ENCODE measurements at places on chromosomes 11 and 22.

GRCh38 chr22:49214976-49215375 is 612.7 kb downstream of the BRD1 start:
- no peak for DNase-seq

- DNase-seq: no peak
Measured at GRCh38 chr22:40325315-40325714, 21.0 kb upstream of the ADSL start.

DNA sequence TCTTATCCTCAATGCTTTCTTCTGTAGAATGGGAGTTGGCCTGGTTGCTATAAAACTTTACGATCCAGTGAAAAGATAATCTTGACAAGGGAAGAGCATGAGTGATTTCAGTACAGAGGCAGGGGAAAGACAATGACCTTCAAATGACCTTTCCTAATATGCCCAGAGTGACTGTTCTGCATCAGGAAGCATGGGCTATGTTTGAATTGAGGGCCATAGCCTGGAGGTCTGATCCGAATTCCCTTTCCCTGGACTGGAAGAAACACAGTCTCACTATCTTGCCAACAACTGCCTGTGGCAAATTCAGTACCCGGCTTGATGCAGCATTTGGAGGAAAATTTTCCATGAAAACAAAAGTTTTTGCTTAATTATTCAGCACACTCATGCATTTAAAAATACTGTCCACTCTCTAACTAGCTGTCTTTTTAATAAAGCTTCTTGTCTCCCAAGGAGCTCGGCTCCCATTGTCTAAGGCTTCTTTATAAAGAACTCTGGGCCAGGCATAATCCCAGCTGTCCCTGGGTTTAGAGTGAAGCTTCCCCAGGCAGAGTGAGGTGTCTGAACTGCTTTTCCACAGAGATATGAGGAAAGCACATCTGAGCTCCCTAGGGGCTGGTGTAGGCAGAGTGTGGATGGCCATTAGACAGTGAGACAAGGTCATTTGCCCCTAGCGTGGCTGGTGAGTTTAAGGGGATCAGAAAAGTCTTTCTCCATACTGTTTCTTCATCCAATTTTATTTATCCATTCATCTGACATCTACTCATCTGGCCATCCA is 132.7 kb upstream of the CADM1 start:
- no peak for DNase-seq

GRCh38 chr22:45246060-45246985 is 5.6 kb upstream of the KIAA0930 start:
- no peak for DNase-seq

- DNase-seq: no peak
Measured at GRCh38 chr22:19821523-19822300, 33.0 kb downstream of the GNB1L start.

GRCh38 chr11:3914805-3915204 is 59.3 kb downstream of the STIM1 start:
- no peak for DNase-seq

GRCh38 chr11:122714004-122714403 is 58.5 kb downstream of the UBASH3B start:
- no peak for DNase-seq

GRCh38 chr11:77471558-77472193 is 2.2 kb downstream of the PAK1 start:
- DNase-seq: no peak

Measured in midbrain (tissue), 1 donor.